GM23248 (cell line): ENCODE measurements at places on chromosomes 2 and 18. TPM values are rescaled to one million over a fixed set of nuclear protein-coding genes. Genes with fewer than 3 reads are reported as not detected.

Gene PLCL1
- 0.44 and 0.80 TPM in 2 replicates for polyA plus RNA-seq

Gene ASB18
- polyA plus RNA-seq, result not detected in 2 replicates

Gene CENPA
- polyA plus RNA-seq, result 9.1 and 12.1 TPM in 2 replicates

GRCh38 chr2:24917086-24917485 lies 3.0 kb downstream of the ADCY3 start:
- no peaks in the 10 kb centered on the region for H3K27me3 ChIP-seq
- peaks cover 6% of the 10 kb centered on the region; the same call in 1 of the 2 replicates for H3K4me1 ChIP-seq
- no peak overlapping the region for H3K27ac ChIP-seq
- no peak overlapping the region for H3K4me3 ChIP-seq
- no peaks in the 10 kb centered on the region for H3K36me3 ChIP-seq
- peak; percentile 35 for DNase-seq

Gene KCNK3
- polyA plus RNA-seq, result 0.04 TPM in 1 of 2 replicates, not detected in the other

DNA sequence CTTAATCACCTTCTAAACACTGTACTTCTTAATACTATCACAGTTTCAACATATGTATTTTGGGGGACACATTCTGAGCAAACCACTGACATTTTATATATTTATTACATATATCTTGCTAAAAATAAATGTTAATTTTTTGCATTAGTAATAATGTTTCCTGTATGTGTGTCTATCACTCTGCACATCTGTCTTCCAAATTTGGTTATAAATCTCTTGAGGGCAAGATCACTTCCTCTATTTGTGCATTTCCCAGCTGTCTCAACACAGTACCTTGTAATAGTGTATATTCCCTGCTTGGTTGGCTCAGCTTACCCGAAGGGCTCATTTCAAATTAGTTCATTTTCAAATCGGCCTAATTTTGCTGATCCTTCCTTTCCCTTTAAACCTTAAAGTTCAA lies 617.1 kb upstream of the GYPC start:
- no peak overlapping the region for H3K27ac ChIP-seq
- no peaks in the 10 kb centered on the region for H3K27me3 ChIP-seq
- no peak overlapping the region for H3K4me3 ChIP-seq
- no peaks in the 10 kb centered on the region for H3K4me1 ChIP-seq
- no peaks in the 10 kb centered on the region for H3K36me3 ChIP-seq
- no peak for DNase-seq

Gene ATAD2B
- polyA plus RNA-seq, result 4.1 and 4.8 TPM in 2 replicates

Gene POTEJ
- polyA plus RNA-seq, result not detected in 2 replicates

Gene TPO
- not detected in 2 replicates for polyA plus RNA-seq

DNA sequence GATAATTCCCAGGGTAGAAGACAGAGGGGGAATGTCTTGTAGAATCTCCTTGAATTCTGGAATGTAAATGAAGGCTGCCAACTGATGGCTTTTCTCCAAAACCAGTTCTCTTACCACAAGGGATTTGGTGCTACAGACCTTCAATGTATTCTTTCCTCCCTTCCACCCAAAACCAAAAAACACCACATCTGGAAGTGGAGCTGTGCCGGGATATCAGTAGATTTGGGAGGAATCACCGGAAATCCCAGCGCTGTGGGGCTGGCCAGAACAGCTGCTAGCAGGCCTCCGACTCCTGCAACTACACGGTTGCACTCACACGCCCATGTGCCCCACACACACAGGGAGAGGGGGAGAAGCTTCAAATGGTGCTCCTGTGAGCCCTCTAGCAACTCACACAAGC lies 45.7 kb downstream of the RPL31 start:
- no peak overlapping the region for H3K4me3 ChIP-seq
- no peak overlapping the region for H3K27ac ChIP-seq
- H3K36me3 ChIP-seq, result no peaks in the 10 kb centered on the region
- no peak for DNase-seq
- H3K27me3 ChIP-seq, result no peaks in the 10 kb centered on the region
- H3K4me1 ChIP-seq, result no peaks in the 10 kb centered on the region

DNA sequence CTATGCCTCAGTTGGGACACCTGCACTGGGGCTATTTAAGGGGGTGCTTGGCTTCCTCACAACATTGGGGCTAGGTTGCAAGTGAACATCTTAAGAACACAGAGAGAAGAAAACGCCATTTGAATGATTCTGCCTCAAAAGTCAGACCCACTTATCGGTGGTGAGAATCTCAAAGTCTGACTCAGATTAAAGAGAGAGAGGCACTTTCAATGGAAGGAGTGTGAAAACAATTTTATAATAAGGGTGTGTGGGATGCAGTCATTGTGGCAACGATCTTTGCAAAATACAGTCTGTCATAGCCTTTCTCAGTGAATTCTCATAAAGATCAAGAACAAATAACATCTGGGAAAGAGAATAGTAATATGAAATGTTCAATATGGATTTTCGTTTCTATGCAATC lies 41.8 kb downstream of the CCDC102B start:
- peak overlapping the region; percentile 78 for H3K27ac ChIP-seq
- peak; percentile 54 for DNase-seq
- H3K4me1 ChIP-seq, result peaks cover 43% of the 10 kb centered on the region

DNA sequence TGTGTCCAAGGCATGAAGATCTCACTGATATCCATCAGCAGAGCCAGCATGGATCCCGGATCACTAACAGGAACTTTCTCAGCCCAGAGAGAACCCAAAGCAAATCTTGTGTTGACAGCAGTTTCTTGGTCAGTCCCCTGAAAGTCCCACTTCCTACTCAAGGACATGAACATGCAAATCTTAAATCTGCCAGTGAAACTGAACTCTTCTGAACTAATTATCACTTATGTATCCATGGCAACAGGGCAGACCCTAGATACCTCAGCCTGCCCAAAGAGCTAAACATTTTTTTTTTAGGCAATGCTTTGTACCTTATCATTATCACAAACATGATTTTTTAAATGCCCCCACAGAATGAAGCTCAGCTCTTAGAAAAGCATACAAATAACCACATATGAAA lies 127.8 kb upstream of the DDX18 start:
- H3K27ac ChIP-seq, result no peak overlapping the region
- H3K4me1 ChIP-seq, result no peaks in the 10 kb centered on the region
- H3K4me3 ChIP-seq, result no peak overlapping the region
- no peak for DNase-seq

DNA sequence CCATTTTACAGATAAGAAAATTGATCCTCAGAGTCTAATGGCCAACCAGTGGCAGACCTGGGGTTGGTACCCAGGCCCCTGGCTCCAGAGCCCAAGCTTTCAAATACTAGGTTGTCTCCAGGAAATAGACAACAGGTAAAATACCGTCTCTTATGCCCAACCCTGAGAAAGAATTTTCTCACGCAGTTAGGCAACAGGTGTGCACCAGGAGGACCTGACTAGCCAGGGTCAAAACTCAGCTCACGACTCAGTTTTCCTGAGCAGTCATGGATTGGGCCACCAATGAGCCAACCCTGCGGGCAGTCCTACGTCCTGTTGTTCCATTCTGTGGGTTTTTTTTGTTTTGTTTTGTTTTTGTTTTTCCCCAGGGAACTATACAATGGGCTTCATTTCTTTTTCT lies 13.5 kb downstream of the TRIB2 start:
- H3K4me1 ChIP-seq, result no peaks in the 10 kb centered on the region
- peaks cover 46% of the 10 kb centered on the region for H3K36me3 ChIP-seq
- no peak for DNase-seq
- no peak overlapping the region for H3K27ac ChIP-seq

DNA sequence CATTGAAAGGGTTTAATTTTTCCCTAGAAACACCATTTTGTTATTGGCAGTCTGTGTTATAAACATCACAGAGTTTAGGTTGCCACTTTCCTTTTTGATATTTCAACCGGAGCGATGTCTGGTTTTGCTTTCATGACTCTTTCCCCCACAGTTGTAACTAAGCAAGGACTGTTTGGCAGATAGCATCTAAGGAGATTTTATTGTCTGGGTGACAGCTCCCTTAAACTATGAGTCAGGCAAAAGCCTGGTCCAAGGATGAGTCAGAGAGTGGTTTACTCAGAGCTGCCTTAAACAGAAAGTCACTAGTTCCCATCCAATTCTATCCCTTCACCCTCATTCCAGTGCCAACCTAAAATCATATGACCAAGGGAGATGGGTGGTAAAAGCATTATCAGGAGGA lies 341.6 kb upstream of the VWC2L start:
- H3K4me3 ChIP-seq, result peak overlapping the region; percentile 68
- peak overlapping the region; percentile 87 for H3K27ac ChIP-seq

GRCh38 chr18:78867131-78867530 lies 112.5 kb upstream of the SALL3 start:
- no peak for DNase-seq
- H3K36me3 ChIP-seq, result no peaks in the 10 kb centered on the region
- H3K4me3 ChIP-seq, result no peak overlapping the region
- no peaks in the 10 kb centered on the region for H3K4me1 ChIP-seq
- H3K27me3 ChIP-seq, result no peaks in the 10 kb centered on the region

DNA sequence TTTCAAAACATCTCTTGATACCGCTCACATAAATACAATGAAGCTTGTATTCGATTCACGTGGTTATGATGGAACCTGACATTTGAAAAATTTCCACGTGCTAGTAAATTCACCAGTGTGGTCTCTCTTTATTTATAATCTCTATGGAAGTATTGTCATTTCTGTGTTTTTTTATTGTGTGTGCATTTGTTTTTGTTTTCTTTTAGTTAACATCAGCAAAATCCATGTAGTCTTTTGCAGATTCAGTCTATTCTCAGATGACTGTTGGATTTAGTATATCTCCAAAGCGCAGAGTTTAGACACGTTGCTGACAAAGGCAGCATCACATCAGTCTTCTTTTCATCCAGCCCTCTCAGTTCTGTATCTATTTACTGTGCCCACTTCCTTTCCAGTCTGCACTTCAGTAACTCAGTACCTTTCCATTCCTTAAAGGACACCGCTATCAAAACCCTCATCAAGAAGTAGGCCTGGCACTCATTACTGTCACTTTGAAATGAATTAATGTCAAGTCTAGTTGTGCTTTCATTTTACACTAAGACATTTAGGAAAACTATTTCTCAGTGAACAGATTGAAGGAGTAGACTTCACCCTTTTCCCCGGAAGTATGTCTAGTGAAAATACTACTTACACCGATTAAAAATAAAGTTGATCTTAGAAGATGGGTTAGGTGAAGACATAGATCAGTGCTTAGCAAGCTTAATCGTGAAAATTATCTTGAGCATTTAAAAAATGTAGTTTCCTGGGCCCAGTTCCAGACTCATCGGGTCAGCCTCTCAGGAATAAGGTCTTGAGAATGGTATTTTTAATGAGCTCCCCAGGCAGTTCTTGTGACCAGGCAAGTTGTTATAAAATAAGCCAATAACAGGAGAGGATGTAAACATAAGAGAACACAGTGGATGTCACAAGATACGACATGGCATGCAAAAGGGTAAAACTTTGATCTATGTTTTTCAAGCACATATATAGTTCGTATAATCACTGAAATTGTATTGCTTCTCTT lies 506.8 kb upstream of the ZEB2 start:
- no peaks in the 10 kb centered on the region for H3K27me3 ChIP-seq
- peak; percentile 10 for DNase-seq
- H3K27ac ChIP-seq, result no peak overlapping the region
- no peak overlapping the region for H3K4me3 ChIP-seq
- peaks cover 24% of the 10 kb centered on the region for H3K4me1 ChIP-seq

- H3K36me3 ChIP-seq, result no peaks in the 10 kb centered on the region
- H3K27ac ChIP-seq, result no peak overlapping the region
- H3K4me1 ChIP-seq, result no peaks in the 10 kb centered on the region
- H3K27me3 ChIP-seq, result no peaks in the 10 kb centered on the region
Observed at GRCh38 chr18:6161549-6161948, 253.2 kb downstream of the L3MBTL4 start.
